ENCODE measurements at places on chromosomes 11 and 22.

- no peak for DNase-seq
These were observed 53.1 kb downstream of the MAP6 start for GRCh38 chr11:75615751-75616150.

- DNase-seq: no peak
These were observed 27.7 kb downstream of the TYR start for GRCh38 chr11:89205378-89205777.

- DNase-seq: no peak
These were observed 56.2 kb downstream of the WNT11 start for GRCh38 chr11:76150141-76150540.

DNA sequence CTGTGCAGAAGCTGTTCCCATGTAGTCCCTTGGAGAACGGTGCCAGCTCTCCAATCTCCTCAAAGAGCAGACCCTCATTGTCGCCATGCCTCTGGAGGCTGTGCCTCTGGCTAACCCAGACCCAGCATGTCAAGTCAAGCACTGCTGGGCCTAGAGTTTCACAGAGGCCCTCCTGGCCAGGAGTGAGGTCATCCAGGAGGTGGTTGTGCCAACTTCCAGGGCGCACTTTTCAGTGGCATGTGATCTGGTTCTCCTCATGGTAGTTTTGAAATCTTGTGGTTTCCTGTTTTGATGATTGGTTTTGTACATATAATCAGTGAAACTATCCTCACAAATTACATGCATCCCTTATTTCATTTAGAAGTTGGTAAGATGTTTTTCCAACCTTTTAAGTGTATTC, 78.9 kb downstream of the PPFIBP2 start:
- DNase-seq: peak; percentile 87

DNA sequence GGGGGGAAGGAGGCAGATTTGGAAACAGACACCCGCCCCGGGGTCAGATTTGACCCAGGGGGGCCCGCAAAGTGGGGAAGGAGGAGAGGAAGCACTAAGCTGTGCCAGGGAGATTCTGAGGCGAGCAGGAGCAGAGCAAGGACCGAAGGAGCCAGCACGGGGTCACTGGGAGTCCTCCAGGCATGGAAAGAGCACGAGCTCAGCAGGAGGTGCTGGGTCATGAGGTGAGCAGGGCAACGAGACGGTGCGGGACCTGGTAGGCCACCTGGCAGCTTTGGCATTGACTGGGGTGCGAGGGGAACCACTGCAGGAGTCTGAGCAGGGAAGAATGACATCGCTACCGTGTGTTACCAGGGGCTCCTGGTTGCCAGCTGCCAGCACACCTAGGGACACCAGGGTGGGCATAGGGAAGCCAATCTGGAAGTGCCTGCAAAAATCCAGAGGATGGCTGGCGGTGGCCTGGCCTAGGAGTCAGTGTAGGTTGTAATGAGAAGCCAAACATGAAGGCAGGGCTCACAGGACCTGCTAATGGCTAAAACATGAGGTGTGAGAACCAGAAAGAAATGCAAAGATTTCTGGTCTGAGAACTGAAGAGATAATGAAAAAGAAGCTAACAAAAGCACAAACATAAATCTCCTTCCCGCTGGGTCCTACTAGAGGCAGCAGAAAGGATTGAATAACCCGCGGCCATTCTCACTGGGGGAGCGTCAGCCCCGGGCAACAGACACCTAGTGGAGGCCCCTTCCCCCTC, 63.5 kb downstream of the MICAL3 start:
- no peak for DNase-seq
